GDM1 (cell line): ENCODE measurements at places on chromosomes 12 and 14.

- no peak for DNase-seq
These were observed 9.1 kb downstream of the CRACR2A start for GRCh38 chr12:3743803-3744202.

DNA sequence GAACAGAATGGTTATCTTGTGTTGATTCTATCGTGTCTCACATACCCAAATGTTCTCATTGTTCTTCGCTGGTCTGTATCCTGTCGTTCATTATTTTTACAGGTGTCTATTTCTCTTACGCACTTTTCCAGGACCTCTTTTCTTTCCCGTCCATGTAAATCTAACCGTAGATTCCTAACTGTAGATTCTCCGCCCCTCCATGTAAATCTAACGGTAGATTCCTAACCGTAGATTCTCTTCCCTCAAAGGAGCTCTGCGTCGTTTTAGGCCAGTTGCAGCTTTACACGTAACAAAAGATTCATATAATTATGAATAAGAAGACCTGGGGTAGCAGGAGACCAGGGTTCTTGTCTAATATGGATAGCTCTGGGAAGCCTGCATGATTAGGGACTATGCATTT is 9.7 kb upstream of the ZNF605 start:
- no peak for DNase-seq

GRCh38 chr14:91737619-91738018 is 5.7 kb upstream of the CATSPERB start:
- no peak for DNase-seq

- no peak for DNase-seq
These were observed 260.7 kb downstream of the SSPN start for GRCh38 chr12:26455936-26456574.

GRCh38 chr14:72402377-72402772 is 470.1 kb downstream of the RGS6 start:
- DNase-seq = no peak

- DNase-seq = no peak
These were observed 42.3 kb downstream of the BCL11B start for GRCh38 chr14:99229654-99230207.

- DNase-seq = no peak
These were observed 51.2 kb upstream of the CAPRIN2 start for GRCh38 chr12:30805959-30806358.

DNA sequence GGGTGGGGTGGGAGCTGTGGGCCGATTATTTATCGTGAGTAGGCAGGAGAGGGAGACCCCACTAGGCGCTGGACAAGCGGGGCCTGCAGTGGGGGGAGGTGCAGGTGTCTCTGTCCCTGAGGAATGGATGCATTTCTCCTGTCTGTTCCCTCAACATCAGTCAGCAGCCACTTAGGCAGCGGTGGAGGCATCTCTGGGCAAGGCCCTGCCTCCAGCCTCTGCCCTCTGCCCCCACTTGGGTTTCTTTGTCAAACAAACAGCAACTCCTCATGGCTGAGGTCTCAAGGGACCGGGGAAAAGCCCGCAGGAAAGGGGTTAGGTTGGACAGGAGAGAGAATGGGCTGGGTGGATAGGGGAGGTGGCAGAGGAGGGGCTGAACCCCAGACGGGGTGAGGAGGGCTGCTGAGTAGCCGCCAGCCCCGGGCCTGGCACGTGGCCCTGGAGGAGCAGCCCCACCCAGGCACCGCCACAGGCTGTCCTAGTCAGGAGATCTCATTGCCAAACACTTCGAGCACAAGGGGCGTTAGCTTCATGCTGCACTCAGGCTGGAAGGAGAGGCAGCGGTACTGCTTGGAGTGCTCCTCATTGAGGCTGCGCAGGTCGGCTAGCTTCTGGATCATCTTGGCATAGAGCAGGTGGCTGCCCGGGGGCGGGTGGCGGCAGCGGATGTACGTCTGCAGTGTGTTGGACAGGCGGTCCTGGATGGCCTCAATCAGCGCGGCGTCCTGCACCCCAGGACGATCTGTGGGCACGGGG is 24.7 kb upstream of the HDAC7 start:
- no peak for DNase-seq

GRCh38 chr14:92659765-92660561 is 88.5 kb downstream of the LGMN start:
- DNase-seq = peak; percentile 86

DNA sequence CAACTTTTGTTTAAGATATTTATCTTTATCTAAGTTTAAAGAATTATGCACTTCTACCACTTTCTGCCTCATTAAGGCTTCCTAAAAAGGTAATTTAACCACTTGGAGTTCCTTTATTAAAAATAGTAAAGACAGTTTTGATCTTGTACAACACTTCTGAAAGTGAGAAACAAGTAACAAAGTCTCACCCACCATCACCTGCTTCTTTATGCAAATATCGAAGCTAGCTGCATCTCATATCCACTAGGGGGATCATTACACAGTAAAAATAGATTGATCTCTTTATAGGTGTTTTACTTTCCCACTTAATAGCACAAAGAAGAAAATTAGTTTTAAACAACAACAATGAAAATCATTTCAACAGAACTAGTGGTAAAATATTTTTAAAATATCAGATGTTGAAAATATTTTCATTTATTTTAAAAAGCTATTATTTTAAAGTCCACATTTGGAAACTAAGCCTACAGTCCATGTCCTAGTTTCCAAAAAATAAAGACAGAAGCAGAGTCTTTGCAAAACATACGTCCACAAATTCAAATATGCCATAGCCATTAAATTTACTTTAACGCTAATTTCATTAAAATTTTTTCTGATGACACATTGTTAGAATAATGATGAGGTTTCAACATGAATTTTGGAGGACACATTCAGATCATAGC is 160.0 kb upstream of the SOX5 start:
- DNase-seq = no peak

DNA sequence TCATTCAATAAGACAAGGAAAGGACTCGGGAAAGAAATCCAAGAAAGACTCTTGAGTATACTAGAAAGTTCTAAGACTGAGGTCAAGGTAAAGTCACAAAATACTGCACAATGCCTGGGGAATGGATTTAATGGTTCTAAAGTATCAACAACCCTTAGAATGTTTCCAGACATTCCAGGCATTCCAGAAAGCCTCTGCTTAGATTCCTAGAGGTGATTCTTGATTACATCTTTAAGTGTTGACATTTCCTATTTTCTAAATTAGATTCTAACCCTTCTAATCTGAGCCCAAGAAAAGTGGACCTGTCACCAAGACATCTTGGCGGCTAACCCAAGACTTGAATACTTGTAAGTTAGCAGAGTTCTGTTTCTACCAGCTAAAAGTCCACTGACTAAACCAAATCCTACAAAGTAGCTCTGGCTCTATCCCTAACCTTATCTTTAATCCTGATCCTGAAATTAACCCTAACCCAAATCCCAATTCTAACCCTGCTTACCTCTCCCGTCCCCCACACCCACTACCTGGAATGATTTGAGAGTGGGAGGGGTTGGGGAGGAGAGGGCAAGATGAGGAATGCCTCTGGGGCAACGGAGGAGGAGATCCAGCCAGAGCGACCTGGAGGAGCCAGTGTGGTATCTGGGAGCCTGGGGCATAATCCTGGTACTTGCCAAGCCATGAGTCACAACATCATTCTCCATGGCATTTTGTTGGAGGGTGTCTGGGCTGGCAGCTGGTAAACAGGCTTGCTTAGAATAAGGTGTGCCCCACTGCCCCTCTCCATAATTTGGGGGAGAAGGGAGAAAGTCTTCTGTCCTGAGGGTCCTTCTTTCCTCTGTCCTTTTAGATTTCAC is 93.4 kb upstream of the HOXC13 start:
- DNase-seq = no peak

- no peak for DNase-seq
These were observed 550 bp upstream of the NUP107 start for GRCh38 chr12:68686262-68686594.

- DNase-seq = no peak
These were observed 18.0 kb upstream of the DLK1 start for GRCh38 chr14:100708425-100709288.

DNA sequence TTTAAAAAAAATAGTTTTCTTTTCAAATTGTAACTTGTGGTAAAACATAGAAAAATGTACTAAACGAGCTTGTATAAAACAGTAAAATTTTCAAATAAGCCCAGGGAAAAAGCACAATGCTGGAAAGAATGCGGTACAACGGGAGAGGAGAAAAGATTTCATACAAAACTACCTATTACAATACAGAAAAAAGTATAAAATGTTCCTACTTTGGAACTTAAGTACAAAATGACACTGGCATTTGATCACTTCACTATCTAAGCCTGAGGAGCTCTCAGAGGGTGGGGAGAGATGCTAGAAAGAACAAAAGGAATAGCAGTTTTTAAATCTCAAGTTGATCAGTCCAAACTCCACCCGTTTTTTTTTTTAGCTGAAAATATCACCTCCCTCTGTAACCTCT is 39.5 kb upstream of the COL2A1 start:
- DNase-seq = no peak

DNA sequence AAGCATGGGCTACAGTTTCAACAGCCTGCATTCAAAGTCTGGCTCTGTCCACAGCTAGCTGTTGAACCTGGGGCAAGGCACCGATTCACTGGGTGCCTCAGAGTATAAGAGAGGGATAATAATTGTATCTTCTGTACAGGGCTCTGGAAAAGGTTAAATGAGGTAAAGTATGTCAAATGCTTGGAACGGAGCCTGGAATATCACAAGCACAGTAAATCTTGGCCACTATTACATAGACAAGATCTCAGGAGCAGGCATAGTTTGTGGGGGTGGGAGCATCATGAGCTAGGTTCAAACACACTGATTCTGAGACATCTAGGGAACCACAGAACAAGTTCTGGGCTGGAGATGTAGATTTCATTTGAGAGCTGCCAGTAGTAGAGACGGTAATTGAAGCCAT is 203.7 kb upstream of the NUDT4 start:
- no peak for DNase-seq

GRCh38 chr12:126663304-126664094 is 1598.3 kb downstream of the AACS start:
- no peak for DNase-seq

DNA sequence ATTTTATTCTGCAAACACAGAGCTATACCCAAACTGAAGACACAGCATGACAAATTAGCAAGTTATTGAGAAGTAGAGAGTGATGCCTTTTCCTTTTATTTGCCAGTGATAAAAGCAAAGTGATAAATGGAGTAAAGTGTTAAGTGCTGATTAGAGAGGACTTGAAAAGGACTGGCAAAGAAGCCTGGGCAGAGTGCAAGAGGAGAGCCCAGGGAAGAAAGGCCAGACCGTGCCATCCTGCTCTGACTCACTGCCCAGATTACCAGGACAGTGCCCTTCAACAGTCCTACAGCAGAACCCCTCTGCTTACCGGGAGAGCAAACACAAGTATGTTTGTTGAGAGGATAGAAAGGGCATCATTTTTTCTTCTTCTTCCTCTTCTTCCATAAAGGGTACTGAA is 106.5 kb downstream of the ETV6 start:
- no peak for DNase-seq

- DNase-seq = no peak
These were observed 2.2 kb downstream of the PTPRR start for GRCh38 chr12:70918321-70918720.

GRCh38 chr14:101944451-101944850 is 19.9 kb upstream of the DYNC1H1 start:
- DNase-seq = no peak

GRCh38 chr12:28883406-28883997 is 265.6 kb upstream of the FAR2 start:
- DNase-seq = no peak

- DNase-seq = no peak
These were observed 93.6 kb downstream of the DIP2B start for GRCh38 chr12:50598321-50598862.

DNA sequence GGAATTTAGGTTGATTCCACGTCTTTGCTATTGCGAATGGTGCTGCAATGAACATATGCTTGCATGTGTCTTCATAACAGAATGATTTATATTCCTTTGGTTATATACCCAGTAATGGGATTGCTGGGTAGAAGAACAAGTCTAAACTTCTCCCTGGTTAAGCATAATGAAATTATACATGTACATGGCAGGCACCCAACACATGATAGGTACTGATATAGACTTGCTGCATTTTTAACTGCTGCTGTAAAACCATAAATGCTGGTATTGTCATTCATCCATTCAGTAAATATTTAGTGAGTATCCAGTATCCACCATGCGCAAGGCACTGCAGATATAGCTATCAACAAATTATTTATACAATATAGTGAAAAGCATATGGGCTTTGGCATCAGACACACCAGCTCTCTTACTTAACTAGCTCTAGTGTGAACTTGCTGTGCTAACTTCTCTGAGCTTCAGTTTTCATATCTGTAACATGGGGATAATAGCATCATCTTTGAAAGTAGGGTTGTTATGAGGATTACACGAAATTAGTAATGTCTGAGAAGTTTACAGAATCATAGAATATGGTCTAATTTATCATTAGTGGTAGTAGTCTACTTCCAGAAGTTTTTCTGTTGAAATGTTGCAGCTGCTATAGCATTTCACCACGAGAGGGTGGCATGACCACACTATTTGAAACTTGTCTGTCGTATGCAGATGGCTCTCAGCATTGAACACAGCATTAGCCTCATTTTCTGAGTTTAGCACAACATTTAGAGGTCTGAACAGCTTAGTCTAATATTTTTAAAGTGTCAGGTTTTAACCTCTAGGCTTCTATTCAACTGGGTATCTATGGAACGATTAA is 32.0 kb upstream of the SEL1L start:
- no peak for DNase-seq

GRCh38 chr12:19646599-19646998 is 207.3 kb downstream of the AEBP2 start:
- no peak for DNase-seq

DNA sequence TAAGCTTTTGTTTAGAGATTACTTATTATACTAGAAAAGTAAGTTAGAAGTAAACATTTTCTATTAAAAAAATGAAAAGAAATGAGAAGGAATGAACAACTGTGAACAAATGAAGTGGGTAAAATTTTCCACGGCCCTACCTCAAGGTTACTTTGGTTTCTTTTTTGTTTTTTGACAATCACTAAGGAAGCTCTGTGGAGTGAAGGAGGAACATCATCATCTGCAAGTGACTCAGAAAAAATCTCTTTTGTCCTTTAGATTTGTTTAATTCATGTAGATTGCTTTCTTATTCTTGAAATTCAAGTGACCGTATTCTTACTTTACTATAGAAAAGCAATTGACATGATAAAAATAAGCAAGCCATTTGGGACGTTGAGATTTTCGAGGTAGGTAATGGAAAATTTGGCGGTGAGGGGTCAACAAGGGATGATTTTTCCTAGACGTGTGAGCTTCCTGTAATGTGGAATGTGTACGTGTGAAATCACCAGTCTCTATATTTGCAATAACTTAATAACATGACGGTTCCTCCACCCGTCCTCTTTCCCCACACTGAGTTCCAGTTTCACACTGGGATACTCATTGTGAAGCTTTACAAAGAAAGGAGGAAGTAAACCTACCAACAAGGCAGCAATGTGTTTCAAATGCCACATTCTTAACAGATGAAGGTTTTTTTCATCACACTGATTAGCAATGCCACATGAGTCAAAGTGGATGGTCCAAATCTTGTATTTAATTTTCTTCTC is 62.3 kb upstream of the EGLN3 start:
- peak; percentile 43 for DNase-seq

- no peak for DNase-seq
These were observed 75.6 kb upstream of the ETV6 start for GRCh38 chr12:11573880-11574279.

- DNase-seq = no peak
These were observed 96.1 kb downstream of the PIWIL1 start for GRCh38 chr12:130433834-130434233.

- DNase-seq = peak; percentile 36
These were observed 18.6 kb upstream of the PLEKHG3 start for GRCh38 chr14:64685371-64686281.

- DNase-seq = no peak
These were observed 43.9 kb upstream of the PCED1B start for GRCh38 chr12:47035484-47035883.

- no peak for DNase-seq
These were observed 265.1 kb upstream of the SFSWAP start for GRCh38 chr12:131445795-131446194.
